ENCODE measurements at places on chromosomes 16 and 17.

- DNase-seq: no peak
These were observed 17.7 kb downstream of the C16orf82 start for GRCh38 chr16:27084307-27085028.

- DNase-seq: peak; percentile 47
These were observed 152.0 kb downstream of the KCNJ12 start for GRCh38 chr17:21528031-21528695.

DNA sequence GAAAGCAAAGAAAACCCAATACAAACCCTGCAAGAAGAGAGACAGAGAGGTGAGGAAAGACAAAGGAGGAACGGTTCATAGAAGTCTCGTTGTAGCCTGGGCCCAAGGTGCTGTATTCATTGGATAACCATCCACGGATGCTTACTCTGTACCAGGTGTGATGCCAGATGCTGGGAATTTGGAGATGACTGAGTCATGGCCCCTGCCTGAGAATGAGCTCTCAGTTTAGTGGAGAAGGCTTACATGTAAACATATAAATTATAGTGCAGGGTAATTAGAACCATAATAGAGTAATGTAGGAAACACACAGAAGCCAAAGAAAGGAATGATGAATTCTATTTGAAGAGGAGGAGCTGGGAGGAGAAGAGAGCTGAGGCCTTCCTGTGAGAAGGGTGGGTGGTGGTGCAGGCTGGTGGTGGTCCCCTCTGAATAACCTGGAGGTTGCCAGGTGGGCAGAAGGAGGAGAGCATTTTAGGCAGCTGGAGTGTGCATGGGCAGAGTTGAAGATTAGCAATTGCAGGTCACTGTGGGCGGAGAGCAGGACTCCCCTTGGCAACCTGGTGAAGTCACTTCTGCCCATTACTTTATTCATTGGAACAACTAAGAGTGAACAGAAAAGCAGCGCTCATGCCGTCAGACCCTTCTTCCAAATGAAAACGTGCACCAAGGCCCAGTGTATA, 7.7 kb upstream of the ZG16 start:
- DNase-seq: no peak

DNA sequence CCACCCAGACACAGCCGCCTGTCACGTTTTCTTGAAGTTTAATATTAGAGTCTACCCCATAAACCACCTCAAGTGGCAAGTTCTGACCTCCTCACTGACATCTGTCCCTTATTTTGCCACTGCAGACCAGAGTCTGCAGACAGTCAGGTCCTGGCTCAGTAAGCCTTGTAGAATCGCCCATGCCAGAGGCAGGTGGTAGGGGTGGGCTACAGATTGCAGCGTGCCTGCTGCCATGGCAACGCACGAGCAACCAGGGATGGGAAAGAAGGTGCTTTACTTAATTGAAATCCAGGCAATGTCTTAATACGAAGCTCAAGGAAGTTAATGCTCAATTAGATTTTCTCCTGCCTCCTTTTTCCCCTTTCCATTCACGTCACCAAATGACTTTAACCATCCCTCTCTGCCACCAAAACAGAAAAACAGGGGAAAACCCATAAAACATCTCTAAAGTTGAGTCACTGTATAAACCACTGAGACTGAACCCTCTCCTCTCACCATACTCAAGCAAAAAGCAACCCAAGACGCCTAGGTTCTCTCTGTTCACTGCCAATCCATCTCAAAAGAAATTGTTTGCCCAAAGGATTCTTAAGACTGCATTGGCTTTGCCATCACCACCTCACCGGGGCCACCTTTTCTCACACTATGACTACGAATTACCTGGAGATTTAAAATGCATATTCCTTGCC, 228.8 kb downstream of the SLC39A11 start:
- DNase-seq: no peak

DNA sequence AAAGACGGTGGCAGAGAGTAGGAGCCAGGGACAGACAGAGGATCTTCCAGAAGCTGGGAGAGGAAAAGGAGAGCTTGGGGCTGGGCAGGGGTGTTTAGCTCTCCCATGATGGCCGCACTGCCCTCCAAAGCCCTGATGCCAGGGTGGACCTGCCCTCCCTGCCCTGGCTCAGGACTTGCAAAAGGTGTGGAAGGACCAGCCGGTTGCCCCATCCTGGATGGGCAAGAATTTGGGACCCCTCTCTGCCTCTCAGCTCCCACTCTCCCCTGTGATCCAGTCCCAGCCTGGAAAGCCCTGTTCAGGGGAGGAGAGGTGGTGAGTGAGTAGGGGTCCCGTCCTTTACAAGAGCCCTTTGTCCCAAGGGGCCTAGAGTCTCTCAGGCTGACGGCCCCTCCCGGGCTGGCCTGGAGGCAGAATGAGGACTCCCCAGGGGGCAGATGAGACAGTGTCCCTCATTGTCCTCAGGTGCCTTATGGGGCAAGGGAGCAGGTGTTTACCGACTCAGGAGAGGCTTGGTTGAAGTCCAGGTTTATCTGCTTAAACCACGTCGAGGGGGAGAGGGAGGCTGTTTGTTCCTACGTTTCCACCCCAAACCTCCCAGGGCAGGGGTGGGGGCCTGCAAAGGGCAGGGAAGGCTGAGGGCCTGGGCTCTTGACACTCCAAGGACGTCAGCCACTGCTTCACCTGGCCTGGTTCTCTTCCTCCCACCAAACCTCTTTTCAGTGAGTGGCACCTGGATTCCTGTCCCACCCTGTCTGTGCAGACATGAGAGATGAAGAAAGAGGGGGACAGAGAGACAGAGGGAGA, 19.3 kb upstream of the ITGA3 start:
- DNase-seq: no peak

- DNase-seq: no peak
These were observed 26.3 kb downstream of the GINS2 start for GRCh38 chr16:85662482-85662812.

DNA sequence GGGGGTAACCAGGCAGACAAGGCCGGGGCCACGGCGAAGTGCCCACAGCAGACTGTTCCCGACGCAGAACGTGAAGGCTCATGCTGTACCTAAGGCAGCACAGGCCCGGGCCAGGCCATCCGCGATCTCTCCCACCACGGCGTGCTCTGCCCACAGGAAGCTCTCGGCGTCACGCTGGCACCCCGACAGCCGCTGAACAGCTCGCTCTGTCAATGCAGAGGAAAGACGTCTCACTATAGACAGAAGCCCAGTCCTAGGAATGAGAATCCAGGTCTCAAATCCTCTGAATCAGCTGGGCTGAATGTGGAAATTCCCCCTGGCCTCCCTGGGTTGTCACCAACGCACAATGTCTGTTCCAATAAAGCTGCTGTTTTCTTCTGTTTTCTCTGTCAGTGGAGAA, 21.4 kb downstream of the SERPINF1 start:
- no peak for DNase-seq

- peak; percentile 80 for DNase-seq
These were observed 57.4 kb downstream of the HS3ST3A1 start for GRCh38 chr17:13544292-13544691.

- no peak for DNase-seq
These were observed 42.8 kb downstream of the PHKB start for GRCh38 chr16:47503936-47504335.

GRCh38 chr16:64845071-64845470, 276.8 kb downstream of the CDH11 start:
- no peak for DNase-seq

- peak; percentile 29 for DNase-seq
These were observed 116.3 kb upstream of the TOM1L1 start for GRCh38 chr17:54784305-54784704.

GRCh38 chr16:49788572-49788971, 67.3 kb downstream of the ZNF423 start:
- DNase-seq: no peak

DNA sequence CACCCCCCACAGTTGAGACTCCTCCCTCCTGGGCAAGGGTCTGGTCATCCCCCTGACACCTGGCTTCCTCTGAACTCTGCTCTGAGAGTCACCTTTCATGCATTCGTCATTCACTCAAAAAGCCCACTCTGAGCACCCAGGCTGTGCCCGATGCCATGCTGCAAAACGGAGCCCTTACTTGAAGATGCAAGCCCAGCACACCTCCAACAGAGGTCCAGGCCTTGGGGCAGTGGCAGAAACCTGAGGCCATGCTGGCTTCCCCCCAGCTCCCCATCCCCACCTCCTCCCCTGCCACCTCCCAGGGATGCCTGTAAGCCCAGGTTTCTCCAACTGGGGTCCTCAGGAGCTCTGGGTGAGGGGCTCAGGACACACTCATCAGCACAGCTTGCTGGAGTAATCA, 67.7 kb upstream of the TNRC6C start:
- no peak for DNase-seq

- DNase-seq: no peak
These were observed 97.1 kb upstream of the AKTIP start for GRCh38 chr16:53600126-53600525.

DNA sequence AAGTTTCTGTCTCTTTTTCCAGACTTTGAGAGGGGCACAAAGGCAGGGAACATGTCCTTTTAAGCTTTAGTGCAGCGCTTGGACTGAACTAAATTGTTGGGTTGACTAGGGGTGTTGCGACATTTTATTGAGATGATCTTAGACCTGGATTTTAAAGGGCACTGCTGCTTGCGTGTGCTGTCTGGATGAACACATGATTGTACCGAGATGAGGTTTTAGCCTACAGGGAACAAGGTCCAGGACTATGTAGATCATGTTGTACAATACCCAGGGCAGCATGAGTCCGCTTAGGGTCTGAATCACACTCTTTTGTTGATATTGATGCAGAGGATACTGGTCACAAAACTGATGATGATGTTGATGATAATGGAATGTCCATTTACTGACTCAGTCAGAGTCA, 5.2 kb upstream of the RGS9 start:
- no peak for DNase-seq

DNA sequence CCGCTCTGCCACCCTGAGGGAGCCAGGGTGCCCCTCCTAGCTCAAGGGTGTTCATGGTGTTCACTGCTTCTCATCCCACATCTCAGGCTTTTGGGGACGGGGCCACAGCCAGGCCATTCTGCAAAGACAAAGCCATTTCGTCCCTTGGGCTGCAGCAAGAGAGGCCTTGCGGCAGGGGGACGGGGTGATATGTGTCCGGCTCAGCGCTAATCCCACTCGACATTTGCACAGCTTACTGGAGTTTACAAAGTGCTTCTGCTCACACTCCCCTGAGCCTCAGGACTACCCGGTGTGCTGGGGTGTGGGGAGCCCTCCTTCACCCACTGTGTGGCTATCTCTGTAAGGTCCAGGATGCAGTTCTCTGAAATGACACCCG, 84.3 kb downstream of the RTN4RL1 start:
- DNase-seq: no peak

DNA sequence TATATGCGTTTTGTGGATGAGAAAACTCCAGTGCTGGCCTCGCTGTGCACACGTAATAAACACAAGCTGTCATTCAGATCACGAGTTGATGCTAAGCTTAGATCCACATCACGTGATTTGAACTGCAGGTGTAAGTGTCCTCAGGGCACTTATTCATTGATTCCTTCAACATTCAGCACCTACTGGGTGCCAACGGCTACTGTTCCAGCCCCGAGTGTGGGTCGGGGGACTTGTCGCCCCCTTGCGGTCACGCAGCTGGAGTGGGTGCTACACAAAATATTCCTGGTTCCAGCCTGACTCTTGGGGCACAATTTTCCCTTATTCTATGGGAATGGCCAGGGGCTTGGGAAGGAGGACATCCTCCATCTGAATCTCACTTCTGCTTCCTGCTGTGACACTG, 29.9 kb upstream of the GINS2 start:
- no peak for DNase-seq

GRCh38 chr17:37039269-37039668, 90.5 kb downstream of the AATF start:
- DNase-seq: no peak

DNA sequence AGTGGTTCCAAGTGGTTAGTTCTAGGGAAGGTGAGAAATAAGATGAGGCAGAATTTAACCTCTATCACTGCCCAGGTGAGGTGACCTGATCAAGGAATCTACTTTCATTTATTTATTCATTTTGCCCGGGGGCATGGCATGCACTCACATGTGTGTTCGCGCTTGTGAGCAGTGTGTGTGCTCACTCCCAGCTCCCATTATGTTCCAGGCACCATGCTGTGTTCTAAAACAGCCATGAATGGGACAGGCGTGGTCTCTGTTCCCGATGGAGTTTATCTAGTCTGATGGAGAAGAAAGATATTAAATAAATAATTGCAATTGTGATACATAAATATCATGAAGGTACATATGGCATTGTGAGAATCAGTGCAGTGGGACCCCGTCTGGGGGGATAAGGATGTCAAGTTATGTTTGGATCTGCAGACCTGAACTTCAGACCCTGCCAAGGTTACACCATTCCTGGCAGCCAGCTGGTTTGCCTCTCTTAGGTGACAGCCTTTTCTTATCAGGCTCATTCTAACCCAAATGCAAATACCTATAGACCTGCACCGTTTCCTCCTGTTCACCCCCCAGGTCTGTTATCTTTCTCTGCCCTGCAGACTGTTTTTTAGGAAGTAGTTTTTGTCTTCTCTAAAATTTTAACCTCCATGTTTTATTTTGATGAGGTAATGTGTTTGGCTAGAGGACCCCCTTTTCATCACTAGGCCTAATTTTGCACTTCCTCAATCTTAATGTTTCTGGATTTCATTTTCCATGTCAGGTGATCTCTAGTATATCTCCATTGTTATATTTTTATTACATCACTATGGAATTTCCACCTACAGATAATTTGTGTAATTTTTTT, 11.8 kb downstream of the CYB5B start:
- no peak for DNase-seq

- DNase-seq: no peak
These were observed 189.9 kb downstream of the NTN1 start for GRCh38 chr17:9211133-9211765.

DNA sequence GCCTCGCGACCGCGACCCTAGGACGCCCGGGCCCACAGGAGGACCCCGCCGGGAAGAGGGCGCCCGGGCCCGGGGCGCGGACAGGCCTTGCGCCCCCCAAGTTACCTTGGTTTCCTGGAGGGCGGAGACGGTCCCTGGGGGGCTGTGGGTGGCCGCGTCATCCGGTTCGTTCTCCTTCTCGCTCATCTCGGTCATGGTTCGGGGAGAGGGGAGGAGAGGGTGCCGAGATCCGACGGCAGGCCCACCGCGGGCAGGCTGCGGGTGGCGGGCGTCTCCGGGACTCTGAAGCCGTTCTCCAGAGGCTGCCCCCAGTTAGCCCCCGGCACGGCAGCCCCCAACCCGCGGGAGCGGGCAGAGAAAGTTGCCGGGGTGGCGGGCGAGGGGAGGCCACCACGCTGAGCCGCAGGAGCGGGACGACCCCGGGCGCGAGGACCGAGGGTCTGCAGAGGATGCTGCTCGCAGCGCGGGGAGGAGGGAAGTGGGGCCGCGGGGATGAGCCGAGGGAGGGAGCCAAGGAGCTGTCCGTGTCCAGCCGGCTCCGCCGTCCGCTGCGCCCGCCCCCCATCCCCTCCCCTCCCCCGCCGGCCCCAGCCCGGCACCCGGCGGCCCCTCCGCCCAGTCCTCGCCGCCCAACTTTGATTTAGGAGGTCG, at the start of gene STAC2:
Gene STAC2 (minus strand): TSS at position 638 of the 651 bp plus-strand sequence. CDS start 443 bp downstream, at position 195.
- no peak for DNase-seq

- DNase-seq: no peak
These were observed 8.8 kb downstream of the CDK5R1 start for GRCh38 chr17:32495359-32496231.

DNA sequence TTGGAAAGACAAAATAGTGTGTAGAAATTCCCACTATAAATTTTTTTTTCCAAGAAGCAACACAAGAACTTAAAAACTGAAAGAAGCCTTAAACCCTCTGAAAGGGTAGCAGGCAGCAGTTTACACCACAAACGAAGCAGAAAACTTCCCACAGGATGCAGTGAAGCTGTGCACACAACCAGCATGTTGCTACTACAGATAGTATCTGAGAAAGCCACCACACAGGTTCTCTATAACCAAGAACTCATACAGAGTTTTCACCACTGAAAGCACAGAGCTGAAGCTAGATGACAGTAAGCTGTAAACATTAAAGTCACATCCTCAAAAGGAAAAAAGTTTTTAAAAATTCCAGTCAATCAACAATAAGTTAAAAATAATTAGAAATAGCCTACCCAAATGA, 333.6 kb upstream of the MON1B start:
- DNase-seq: no peak

Data from foreskin melanocyte (primary cell).